AG04450 (cell line): ENCODE measurements at places on chromosomes 3 and 15. TPM values are rescaled to one million over a fixed set of nuclear protein-coding genes. Genes with fewer than 3 reads are reported as not detected.
A peak's percentile ranks its signal among the peaks of the same experiment; 100 is the strongest.

DNA sequence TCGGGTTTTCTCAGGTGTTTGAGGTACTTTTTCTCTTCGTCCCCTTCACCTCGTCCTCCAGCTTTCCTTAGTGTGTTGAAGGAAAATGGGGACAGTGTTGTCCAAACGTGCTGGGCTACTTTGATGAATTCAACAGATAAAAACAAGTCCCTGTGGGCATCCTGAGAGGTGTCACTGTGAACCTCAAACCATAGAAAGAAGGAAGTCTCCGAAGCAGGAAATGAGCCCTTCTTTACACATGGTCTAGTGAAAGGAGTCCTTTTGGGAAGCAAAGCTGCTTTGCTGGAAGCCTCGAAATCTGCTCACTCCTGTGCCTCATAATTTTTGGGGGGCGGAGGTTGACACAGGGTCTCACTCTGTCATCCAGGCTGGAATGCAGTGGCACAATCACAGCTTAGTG, 10.6 kb downstream of the IL17RB start:
- no peak for DNase-seq

DNA sequence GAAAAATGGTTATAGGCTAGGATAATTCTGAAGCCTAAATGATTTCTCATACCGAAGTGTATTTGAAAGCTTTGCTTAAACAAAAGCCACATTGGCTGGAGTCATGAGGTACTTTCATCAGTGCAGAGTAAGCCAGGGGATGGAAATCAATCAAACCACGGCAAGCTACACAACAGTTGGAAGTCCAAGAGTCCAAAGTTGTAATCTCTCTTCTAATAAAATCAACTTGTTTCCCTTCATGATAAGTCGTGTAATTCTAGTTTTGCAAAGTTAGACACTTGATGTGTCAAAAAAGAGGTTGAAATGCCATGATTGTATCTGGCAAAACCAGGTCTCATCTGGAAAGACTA, 250.5 kb upstream of the VEPH1 start:
- DNase-seq: no peak

DNA sequence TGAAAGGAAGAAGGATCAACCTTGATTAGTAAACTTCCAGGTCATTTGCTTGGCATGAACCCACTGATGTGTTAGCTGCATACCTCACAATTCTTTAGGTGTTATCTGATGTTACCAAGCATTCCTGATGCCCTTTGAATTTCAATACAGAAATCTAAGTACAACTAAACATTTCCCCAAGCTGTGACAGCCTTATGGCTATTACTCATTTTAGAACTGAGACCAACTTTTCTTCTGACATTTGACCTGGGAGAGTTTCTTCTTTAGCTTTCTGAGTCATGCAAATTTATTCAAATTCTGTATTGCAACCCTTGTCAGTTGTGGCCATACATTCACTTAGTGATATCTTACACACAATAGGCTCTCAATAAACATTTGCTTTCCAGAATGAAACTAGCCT, 124.3 kb downstream of the TIGIT start:
- no peak for DNase-seq

- no peak for DNase-seq
Observed at GRCh38 chr3:113113361-113113760, 98.0 kb upstream of the BOC start.

- DNase-seq: no peak
Observed at GRCh38 chr3:11498646-11499045, 145.1 kb downstream of the VGLL4 start.

- DNase-seq: no peak
Observed at GRCh38 chr15:76181705-76182107, 121.9 kb downstream of the TMEM266 start.

GRCh38 chr15:101157721-101158120, 94.1 kb downstream of the CHSY1 start:
- DNase-seq: no peak

DNA sequence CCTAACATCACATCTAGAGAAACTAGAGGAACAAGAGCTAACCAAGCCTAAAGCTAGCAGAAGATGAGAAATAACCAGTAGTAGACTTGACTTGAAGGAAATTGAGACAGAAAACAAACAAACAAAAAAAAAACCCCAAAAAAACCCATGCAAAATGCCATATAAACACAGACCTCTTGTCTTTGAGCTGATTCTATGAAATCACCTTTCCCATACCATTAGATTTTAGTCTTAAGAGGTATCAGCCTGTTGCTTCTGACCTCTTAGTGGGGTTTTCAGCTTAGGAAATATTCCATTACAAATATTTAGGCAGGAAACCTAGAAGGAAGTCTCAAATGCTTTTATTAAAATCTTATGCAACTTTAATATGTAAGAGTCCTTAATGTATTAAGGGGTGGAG, 23.9 kb upstream of the ST3GAL6 start:
- DNase-seq: no peak

DNA sequence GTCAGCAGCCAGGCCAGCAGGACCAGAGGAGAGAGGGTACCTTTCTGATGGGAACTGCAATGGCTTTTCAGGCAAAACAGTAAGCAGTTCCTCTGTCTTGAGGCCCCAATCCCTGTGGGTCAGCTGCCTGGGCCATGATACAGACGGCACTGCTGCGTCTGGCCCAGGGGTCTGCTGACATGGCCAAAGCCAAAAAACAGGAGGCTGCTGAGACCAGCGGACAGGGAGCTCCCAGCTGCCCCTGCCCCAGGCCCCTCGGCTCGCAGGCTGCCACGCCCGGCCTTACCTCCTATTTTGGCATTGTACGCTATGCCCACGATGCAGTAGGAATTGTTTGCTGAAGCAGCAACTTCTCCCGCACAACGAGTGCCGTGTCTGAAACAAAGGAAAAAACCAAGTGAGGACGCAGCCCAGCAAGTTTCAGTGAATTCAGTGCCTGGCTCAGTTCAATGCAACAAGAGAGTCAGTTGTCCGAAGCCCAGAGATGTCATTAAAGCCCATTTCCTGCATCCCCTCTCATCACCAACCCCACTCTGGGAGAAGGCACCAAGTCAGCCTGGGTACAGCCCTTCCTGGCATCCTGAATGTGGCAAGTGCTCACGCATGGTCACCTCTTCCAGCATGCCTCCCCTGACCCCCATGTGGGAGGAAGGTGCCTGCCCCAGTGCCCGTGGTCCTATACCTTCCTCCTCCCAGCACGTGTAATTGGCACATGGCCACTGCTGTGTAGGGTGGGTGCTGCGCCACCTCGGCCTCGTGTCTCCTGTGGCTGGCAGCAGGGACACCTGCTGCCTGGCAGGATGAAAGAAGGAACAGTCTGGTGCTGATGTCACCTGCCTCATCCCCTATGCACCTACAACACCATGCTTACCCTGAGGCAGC, 61.7 kb downstream of the PCSK6 start:
- no peak for DNase-seq

DNA sequence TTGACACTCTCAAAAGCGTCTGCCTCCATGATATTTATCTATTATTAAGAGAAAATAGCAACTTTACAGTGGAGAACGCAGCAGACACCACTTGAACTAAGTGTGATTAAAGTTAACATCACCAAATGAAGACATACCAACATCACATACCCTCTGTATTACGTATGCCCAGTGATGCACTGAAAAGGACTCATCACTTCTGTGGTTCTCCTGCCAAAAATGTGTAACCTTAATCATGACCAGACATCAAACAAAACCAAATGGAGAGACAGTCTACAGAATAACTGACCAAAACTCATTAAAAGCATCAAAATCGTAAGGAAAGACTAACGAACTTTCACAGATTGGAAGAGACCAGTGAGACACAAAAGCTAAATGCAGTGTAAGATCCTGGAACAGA, 103.2 kb downstream of the PPP2R3A start:
- DNase-seq: peak; percentile 46

DNA sequence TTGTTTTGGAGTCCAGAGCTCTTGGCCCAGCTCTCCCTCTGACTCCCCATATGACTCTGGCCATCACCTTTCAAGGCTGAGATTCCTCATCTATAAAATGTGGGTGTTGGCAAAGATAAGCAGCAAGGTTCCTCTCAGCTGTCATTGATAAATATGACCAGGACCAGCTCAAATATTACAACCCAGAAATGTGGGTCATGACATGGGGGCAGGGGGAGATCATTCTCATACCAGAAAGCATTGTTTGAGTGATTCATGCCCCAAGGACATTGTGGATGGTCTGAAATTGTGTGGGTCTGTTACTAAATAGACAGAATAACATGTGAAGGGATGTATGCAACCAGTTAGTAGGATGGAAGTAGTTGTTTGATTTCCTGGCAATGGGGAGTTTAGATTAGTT, 13.9 kb downstream of the UPK1B start:
- DNase-seq: no peak

GRCh38 chr3:61601831-61602230, 40.5 kb downstream of the PTPRG start:
- no peak for DNase-seq

DNA sequence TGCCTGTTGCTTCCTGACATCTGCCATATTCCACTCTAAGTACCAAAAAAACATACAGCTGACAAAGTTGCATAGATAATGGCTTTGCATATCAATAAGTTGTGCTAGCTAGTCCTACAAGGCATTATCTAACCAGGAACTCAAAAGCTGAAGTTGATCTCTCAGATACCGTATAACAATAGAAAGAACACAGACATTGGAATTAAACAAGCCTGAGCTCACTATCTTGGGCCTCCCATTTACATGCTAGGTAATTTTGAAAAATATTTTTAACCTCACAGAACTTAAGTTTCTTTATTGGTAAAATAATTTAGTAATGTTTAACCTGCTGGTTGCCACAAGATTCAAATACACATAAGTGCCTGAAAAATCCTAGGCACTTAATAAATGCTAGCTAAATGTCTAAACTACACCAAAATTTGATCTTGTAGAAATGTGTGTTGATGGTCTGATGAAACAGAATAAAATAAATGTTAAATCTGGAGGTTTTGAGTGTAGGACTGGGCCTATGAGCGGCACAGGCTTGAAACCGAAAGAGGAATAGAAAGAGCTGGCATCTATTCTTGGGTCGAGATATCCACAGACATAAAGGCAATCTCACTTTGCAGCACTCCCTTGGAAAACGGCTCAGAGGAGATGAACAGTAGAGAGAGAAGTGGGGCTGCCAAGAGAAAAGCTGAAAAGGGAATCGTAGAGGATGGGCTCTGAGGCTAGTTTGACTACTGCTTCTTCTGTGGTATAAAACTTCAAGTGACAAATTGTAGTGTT, 29.9 kb upstream of the TTC14 start:
- no peak for DNase-seq

GRCh38 chr3:140573011-140573410, 104.9 kb upstream of the TRIM42 start:
- no peak for DNase-seq

DNA sequence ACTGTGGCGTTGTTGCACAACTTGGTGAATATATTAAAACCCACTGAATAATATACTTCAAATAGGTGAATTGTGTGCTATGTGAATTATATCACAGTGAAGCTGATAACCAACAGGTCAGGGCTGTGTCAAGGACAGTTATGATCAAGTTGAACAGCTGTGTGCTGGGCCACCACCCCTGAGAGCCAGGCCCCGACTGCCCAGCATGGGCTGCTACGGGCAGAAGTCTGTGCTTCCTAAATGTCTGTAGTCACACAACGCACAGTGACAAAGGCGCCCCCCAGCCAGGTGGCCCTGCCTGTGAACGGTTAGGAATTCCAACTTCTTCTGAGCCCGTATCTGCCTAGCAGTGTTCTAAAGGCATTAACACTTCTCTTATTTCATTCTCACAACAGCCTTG, 32.8 kb downstream of the TKT start:
- DNase-seq: no peak

GRCh38 chr15:42920519-42921341, at the start of gene TTBK2:
Gene TTBK2 (minus strand): TSS chr15:42920778. CDS start chr15:42878617, 42,161 bp downstream.
- DNase-seq: peak; percentile 98

DNA sequence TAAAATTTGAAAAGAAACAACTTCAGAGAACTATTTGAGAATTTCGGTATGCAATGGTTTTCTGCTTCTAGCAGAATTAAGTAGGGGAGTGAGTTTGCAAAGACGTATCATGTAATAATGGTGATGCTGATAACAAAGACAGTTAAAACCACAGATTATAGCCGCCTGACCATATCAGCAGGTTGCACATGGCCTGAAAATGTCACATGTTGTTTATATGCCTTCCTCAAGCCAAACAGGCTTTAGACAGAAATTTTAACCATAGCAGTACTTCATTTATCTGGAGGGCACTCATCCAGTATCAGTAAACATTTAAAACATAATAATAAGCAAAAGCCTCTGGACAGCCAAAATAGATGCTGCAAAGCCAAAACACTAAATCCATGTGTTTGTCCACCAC, 131.7 kb downstream of the RYR3 start:
- no peak for DNase-seq

DNA sequence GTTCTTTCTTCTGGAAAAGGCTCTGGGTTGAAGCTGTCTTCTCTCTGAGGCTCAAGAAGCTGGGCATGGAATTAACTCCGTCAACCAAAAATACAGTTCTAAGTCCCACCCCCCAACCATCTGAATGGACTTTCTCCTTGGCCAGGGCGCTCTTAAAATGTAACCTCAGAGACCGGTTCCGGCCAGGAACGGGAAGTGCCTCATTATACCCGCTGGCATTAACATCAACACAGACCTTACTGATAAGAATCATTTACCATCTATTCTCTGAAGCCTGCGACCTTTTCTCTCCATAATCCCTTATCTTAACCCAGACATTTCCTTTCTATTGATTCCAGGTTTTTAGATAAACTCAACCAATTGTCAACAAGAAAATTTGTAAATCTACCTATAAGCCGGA, 64.7 kb downstream of the ATP1B3 start:
- no peak for DNase-seq

- no peak for DNase-seq
Observed at GRCh38 chr3:5644773-5645670, 457.5 kb downstream of the EDEM1 start.

The ACTRT3 gene
- 2.5 and 2.9 TPM in 2 replicates for polyA plus RNA-seq

The LOXL1 gene
- 114 and 206 TPM in 2 replicates for polyA plus RNA-seq

The POLR2M gene
- 67.3 and 72.6 TPM in 2 replicates for polyA plus RNA-seq

The TMC3 gene
- polyA plus RNA-seq: not detected in 2 replicates

The KNL1 gene
- 3.0 and 5.6 TPM in 2 replicates for polyA plus RNA-seq

The FGF12 gene
- polyA plus RNA-seq: not detected in 2 replicates

The C3orf85 gene
- polyA plus RNA-seq: not detected in 2 replicates

The LINS1 gene
- 8.1 and 12.6 TPM in 2 replicates for polyA plus RNA-seq

The GOLGA8B gene
- polyA plus RNA-seq: 21.3 and 25.6 TPM in 2 replicates

The TRANK1 gene
- 22.4 and 26.1 TPM in 2 replicates for polyA plus RNA-seq
